ENCODE measurements at places on chromosomes 11 and 22. TPM values are rescaled to one million over a fixed set of nuclear protein-coding genes. Genes with fewer than 3 reads are reported as not detected.

OR8D4 gene
- not detected for total RNA-seq

CHRDL2 gene
- not detected for total RNA-seq

DNA sequence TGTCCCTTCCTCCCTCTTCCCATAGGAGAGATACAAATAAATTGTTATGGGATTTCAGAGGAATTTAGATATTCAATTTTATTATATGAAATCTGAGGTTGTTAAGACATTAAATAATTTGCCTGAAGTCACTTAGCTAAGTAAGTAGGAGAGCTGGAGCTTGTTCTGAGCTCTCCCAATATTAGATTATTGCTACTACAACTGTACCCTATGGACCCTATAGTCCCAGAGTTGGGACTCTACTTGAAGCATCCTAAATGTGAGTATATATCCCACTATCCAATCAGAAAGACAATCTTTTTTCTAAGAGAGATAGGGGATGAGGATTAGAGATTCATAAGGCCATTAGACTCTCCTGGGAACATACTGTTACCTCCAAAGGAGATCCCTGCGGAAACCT lies 1130.0 kb downstream of the DLG2 start:
- DNase-seq: no peak

- no peak for DNase-seq
These were observed 11.8 kb upstream of the KCNE3 start for GRCh38 chr11:74478877-74479731.

Data from SJCRH30 (cell line).